ENCODE measurements at places on chromosomes 5 and 9.
A peak's percentile ranks its signal among the peaks of the same experiment; 100 is the strongest.

- DNase-seq: no peak
Observed at GRCh38 chr9:16414451-16414850, 456.0 kb downstream of the BNC2 start.

GRCh38 chr9:118635416-118635815 lies 733.8 kb downstream of the BRINP1 start:
- no peak for DNase-seq

DNA sequence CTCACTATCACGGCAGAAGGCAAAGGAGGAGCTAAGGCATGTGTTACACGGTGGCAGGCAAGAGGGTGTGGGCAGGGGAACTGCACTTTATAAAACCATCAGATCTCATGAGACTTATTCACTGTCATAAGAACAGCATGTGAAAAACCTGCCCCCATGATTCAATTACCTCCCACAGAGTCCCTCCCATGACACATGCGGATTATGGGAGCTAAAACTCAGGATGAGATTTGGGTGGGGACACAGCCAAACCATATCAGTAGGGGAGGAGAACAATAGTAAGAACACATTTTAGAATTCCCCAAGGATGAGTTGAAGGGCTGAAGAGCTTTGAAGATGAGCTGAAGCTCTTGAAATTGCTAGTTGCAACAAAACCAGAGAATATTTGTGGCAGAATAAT lies 287.9 kb downstream of the SMARCA2 start:
- no peak for DNase-seq

DNA sequence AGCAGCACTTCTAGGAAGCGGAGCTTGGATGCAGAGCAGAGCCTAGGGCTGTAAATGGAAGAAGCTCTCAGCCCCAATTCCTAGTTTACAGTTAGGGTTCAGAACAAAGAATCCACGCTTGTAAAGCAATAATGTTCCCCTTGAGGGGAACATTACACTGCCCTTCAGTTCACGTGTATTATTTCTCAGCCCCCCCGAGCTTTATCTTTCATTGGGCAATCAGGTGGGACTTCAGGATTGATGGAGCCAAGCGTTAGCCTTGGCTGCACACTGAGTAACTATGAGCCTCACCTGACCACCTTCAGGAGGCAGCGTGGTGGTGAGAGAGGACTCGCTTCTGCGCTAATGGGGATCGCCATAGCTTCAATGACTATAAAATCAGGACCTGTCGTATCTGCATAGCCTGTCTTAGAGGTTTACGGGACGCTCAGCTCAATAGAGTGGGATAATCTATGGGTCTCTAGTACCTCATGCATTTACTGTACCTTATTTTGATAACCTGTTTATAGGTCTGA lies 157.0 kb upstream of the RASEF start:
- DNase-seq: no peak

GRCh38 chr5:64000096-64000495 lies 37.9 kb upstream of the HTR1A start:
- DNase-seq: no peak

DNA sequence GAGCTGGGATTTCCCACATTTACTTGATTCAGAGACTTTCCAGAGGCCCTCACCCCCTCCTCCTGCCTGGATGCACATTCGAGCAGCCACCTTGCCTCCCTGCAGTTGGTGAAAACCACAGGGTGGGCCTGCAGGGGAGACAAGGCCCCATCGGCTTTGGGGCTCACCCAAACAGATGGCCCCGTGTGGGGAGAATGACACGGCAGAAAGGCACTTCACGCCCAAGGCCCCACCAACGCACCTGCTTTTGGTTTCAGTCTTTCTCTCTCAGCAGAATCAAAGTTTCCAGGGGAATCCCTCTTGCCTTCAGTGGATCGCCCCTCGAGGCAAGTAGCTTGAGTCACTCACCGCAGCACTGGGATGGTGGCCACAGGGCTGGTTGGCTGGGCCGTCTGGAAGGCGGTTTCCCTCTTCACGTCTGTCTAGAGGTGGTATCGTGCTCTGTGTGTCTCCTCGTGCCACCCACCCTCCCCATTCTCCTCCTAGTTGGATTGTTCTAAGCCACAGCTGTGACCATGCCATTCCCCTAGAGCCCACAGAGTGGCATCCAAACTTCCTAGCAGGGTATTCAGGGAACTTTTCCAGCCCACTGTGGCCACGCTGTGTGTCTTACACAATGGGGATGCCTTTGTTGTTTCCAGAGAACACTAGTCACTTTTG lies 31.8 kb downstream of the SEC61B start:
- peak; percentile 93 for DNase-seq

Data from inflammatory macrophage treated with lipopolysaccharide for 1 hour (primary cell).